ENCODE measurements at places on chromosomes 11 and 22.

- no peak for DNase-seq
Measured at GRCh38 chr11:100578831-100579311, 108.2 kb upstream of the ARHGAP42 start.

DNA sequence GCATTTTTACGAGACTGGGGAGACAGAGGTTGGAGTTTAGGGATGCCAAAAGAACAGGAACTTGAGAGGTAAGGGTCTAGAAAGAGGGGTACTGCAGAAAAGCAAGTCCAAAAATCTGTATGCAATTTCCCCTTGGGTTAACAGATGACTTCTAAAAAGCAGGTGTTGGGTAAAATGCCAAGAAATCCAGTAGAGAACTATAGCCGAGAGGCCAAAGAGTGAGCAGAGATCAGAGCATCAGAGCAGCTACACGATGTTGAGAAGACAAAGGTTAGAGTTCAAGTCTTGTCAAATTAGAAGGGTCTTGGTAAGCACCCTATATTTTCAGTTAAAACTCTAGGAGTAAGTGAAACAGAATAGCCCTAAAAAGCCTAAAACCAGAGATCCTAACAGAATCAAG lies 145.2 kb downstream of the FCHSD2 start:
- no peak for DNase-seq

- peak; percentile 76 for DNase-seq
Measured at GRCh38 chr11:65298655-65299179, 15.9 kb upstream of the CDC42EP2 start.

DNA sequence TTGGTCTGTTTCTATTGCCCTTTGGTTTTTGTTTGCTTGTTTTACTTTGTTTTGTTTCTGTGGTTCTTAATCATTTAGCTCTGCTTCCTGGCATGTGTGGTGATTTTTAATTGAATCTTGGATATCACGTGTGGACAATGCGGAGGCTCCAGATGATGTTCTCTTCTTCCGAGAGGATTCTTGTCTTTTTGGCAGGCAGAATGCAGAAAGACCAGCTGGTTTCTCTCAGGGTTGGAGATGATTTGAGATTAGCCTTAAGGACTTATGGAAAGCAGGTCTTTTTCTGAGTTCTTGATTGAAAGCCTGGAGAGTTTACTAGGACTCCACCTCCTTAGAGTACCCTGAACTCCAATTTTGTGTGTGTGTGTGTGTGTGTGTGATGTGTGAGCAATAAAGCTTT lies 21.0 kb upstream of the ANO1 start:
- no peak for DNase-seq

DNA sequence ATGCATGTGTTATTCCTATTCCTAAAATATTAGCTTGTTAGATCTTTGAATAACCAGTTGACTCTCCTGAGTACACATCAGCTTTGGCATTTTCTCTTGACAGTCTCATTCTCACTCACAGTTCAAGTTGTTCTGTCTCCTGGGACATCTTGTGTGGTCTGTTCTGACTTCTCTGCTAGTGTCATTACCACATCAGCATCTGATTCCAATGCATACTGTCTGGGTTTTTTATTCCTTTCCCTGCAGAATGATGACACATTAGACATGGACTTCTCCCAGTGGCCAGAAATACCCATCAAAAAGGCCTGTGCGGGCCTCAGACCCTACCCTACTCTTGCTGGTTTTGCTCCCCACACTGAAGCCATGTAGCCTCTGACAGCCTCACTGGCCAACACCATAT lies 2.7 kb downstream of the ZNF74 start:
- no peak for DNase-seq

DNA sequence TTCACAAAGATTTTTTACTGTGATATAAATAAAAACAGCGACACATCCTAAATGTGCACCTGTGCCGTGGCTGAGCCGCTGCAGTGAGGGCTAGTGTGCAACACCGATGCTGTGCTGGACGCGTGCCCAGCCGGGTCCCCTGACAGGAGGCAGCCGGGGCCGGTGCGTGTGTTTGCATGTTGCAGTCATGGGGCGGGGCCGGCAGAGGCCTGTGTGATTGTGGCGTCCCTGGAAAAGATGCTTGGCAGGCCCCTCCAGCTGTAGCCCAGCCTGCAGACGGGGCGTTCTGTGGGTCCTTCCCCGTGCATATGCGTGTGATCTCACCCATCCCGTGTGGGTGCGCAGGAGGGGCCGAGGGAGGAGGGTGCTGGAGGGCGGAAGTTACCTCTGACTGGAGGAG lies 30.6 kb downstream of the MUC6 start:
- DNase-seq = peak; percentile 44

DNA sequence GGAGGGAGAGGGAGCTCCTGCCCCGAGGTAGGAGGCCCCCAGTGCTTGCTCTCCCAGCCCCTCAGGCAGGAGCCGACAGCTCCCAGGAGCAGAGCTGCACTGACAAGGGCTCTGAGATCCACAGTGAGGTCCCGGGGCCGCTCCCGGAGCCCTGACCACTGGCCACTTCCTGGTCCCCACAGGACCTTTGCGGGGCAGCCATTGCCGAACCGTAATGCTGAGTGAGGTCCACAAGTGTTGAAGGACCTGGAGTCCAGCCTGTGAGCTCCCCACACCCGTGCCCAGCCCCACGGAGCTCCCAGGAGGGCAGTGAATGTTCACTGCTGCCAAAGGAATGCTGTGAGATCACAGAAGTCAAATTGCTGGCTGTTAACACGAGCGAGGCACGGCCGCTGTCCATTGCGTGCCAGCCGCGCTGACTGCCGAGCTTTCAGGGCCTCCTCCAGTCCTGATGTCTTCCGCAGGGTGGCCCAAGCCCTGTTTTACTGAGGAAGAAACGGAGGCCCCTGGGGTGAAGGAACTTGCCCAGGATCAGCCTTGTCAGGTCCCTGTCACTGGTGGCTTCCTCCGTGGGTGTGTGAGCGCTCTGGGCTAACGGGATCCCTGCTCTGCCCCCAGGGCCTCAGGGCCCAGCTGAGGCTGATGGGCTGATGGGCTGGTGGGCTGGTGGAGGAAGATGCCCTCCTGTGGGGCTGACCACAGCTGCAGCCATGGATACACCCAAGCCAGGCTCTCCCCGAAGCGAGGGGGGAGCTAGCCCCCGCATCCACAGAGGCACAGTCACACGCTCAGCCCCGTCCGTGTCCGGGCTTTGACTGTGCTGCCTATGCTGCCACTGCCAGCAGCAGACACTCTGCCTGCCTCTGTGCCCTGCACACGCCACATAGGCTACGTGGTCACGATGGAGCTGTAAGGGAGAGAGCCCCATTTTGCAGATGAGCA lies 70.8 kb downstream of the WNT7B start:
- DNase-seq = peak; percentile 38

DNA sequence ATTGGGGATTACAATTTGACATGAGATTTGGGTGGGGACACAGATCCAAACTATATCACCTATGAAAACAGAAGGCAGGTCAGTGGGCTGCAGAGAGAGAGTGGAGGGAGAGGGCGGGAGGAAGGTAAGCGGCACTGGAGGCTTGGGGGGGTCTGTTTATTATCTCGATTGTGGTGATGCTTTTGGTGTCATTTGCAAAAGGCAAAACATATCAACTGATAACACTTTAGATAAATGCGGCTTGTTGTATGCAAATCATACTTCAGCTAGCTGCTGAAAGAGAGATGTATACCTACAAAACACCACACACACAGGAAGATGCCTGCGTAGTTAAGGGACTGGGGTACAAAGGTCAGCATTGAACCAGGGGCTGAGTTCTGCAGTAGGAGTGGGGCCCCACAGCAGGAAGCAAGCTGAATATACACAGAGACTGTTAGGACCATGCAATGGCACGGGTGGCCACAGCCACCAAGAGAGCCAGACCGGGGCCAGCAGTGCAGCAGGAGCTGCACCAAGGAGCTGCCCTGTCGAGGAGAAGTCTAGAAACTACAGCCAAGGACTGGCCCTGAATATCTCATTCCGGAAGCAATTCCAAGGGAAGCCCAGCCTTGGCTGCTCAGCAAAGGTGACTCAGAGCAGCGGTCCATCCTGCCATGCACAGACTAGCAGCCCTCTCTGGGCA lies 23.8 kb upstream of the TOLLIP start:
- DNase-seq = no peak

GRCh38 chr11:8652140-8652539 lies 30.3 kb downstream of the TRIM66 start:
- no peak for DNase-seq

GRCh38 chr22:19902245-19902715 lies 39.3 kb upstream of the COMT start:
- no peak for DNase-seq

DNA sequence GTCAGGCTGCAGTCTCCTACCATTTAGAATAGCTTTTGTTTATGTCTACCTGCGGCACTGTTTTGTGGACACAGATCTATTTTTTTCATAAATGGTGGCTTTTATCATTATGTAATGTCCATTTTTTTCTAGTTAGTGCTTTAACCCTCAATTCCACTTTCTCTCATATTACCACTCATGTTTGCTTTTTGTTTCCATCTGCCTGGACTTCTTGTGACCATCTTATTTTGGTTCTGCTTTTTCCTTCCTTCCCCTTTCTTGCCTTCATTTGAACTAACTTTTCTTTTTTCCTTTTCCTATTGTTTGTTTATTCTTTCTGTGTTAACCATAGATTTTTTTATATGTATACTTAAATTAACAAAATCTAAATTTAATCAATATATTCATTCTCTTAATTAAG lies 98.5 kb upstream of the SLC22A12 start:
- DNase-seq = no peak

DNA sequence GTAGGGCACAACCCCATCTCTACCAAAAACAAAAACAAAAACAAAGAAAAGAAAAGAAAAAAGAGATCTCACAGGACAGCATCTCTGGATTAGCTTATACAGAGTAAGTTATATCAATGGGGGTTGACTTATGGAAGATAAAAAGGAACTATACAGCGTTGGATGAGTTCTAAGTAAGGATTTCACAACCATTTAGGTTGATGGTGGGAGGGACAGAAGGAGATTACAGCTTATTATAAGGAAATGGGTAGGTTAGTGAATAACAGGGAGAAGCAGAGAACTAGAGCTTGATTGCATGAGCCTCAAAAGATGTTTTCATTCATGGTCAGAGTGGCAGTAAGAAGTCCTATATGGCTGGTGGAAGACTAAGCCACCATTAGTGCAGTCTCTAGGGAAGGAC lies 60.3 kb downstream of the CECR2 start:
- DNase-seq = no peak

- DNase-seq = no peak
Measured at GRCh38 chr11:103928040-103928801, 108.2 kb upstream of the DDI1 start.

- DNase-seq = no peak
Measured at GRCh38 chr11:67355023-67355793, 1.9 kb upstream of the POLD4 start.

DNA sequence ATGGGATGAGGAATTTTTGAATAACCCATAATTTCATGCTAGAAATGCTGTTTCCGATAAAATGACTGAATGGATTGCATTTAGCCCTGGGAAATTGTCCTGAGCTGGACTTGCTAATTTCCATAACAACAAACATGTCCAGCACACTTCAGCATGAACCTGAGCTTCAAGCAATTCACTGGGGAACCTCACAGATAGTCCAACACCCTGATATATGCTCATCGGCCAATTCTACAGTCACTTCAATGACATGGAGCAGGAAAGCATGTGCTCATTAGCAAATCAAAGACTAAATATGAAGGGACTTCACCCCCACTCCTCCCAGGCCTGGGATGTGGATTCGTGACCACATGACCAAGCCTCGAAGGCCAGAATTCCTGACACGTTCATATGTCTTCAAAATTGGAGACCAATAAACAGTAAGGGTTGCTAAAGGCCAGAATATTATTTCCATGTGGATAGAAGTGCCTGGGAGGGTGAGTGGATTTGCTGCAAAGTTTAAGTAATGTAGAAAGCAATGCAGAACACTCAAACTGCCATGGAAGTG lies 131.9 kb downstream of the SLC1A2 start:
- DNase-seq = no peak

DNA sequence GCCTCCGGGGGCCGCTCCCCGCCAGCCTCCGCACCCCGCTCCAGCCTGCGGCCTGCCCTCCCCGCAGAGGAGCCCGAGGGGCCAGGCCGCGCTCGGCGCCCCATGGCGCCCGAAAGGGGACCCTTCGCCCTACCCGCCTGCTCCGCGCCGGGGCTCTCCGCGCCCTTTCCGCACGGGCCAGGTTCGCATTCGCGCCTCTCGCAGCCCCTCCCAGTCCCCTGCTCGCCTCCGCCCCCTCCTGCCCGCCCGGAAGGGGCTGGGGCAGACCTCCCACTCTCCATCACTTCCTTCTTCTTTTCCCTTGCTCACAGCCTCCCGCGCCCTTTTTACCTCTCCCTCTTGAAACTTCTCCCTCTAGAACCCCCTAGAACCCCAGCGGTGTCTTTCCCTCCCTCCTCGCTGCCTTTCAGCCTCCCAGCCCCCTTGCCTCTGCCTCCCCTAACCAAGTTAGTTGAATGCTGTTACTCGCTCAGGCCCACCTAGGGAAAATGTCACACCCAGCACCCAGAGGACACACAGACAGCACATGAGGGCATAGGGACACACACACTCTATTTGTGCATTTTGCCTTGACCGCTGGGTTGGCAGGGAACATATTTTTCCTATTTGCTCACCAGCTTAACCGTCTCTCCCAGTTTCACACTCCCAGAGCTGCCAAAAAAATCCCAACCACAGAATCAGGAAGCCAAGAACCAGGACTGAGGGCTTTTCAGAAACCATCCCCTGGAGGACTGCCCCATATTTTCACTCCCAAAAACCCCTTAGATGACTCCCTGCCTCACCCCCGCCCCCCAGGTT lies at the start of gene SLC43A3:
SLC43A3 (minus strand) TSS at position 193 of the 798 bp plus-strand sequence. CDS start 949 bp downstream, outside the sequence.
- DNase-seq = peak; percentile 75

DNA sequence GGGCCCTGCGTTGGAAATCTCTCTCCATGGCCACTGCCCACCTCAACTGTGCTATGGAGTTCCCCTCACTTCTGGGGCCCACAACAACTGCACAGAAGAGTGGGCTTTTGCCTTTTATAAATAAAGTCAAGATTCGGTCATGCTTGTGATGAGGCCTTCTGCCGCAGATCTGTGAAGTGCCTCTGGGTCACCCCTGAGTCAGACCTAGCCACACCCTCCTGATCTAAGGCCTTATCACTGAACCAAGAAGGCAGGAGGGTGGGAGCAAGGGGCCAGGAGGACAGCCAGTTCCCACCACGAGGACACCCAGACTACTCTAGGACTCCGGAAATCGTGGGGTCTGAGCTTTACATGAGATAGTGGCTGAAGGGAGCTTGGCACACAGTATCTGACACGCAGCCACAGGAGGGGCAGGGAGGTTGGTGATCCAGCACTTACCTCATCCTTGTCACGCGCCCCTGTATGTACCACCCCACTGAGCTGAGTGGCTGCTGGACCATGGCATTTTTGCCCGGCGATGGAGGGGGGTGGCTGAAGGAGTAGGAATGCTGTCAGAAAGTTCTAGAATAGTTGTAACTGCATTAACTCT lies 115.7 kb downstream of the ABTB2 start:
- DNase-seq = no peak

GRCh38 chr11:131136486-131136885 lies 220.2 kb upstream of the SNX19 start:
- no peak for DNase-seq

Measured in left ventricle myocardium inferior (tissue), 1 donor.